Thoracic aorta (tissue), 2 donors: ENCODE measurements at places on chromosomes 12 and 14. TPM values are rescaled to one million over a fixed set of nuclear protein-coding genes. Genes with fewer than 3 reads are reported as not detected.

SSTR1 gene
- total RNA-seq, result 0.85 TPM

DNA sequence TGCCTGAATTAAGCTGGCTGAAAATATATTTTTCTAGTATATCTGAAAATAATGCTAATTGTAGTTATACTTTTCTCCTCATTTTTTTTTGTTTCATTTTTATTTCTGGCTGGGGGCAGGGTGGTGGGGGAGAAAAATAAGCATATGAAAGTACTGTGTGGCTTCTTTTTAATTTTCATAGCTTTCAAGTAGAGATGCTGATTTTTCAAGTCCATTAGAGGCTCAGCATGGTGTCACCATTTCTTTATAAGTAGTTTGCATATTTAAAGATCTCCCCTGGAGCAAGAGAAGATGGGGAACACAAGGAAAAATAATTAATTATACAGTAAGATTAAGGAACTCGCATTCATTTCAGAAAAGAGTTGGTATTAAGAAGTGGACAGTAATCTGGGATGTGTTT, 27.1 kb downstream of the TTC8 start:
- peaks cover 6% of the 10 kb centered on the region for H3K4me1 ChIP-seq
- DNase-seq, result no peak
- H3K27me3 ChIP-seq, result no peaks in the 10 kb centered on the region
- no peak overlapping the region for H3K27ac ChIP-seq
- H3K4me3 ChIP-seq, result no peak overlapping the region
- no peaks in the 10 kb centered on the region for H3K36me3 ChIP-seq

- H3K4me1 ChIP-seq, result no peaks in the 10 kb centered on the region
- no peaks in the 10 kb centered on the region for H3K27me3 ChIP-seq
Observed at GRCh38 chr12:61998791-61999190, 261.4 kb upstream of the USP15 start.

GRCh38 chr12:67674417-67674816, 25.9 kb downstream of the DYRK2 start:
- H3K4me3 ChIP-seq, result no peak overlapping the region
- H3K4me1 ChIP-seq, result peaks cover 11% of the 10 kb centered on the region
- H3K27ac ChIP-seq, result no peak overlapping the region
- no peaks in the 10 kb centered on the region for H3K36me3 ChIP-seq
- DNase-seq, result no peak

DNA sequence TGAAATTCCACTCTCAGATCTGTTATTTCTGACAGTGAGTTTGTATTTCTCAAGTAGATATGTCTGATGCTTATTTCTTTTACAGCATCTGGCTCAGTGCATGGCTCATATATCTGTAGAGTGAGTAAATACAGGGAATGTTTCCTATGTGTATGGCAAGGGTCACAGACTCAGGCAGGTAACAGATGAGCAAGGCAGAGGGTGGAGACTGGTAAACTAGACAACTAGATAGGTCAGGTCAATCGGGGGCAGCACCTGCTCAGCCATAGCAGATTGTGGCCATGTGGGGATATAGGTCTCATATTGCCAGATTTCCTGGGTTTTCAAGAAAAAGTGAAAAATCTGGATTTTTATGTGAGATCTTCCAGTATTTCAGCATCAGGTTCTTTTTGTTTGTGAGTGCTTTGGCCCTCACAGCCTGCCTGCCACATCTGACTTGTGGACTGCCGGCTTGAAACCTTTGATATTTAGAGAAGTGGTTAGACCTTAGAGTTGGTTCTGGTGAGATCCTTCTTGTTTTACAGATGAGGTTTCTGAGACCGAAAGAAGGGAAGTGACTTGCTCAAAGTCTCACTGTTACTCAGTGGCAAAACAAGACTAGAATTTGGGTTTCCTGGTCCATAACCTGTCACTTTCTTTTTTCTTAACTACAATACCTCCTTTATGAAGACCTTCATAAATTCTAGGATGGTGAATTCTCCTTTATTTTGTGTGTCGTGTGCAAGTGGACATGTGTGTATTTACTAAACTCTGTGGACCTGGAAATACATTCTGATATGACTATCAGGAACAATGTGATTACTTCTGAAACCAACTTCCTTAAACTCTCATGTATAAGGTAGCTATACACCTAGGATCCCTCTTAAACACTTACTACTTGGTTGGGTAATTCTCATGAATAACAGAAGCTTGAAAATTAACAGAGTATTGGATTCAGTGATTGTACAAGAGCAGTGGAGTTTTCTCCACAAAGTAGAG, 34.4 kb downstream of the PROX2 start:
- no peaks in the 10 kb centered on the region for H3K4me1 ChIP-seq
- H3K27me3 ChIP-seq, result no peaks in the 10 kb centered on the region
- no peak overlapping the region for H3K27ac ChIP-seq
- no peaks in the 10 kb centered on the region for H3K36me3 ChIP-seq

DNA sequence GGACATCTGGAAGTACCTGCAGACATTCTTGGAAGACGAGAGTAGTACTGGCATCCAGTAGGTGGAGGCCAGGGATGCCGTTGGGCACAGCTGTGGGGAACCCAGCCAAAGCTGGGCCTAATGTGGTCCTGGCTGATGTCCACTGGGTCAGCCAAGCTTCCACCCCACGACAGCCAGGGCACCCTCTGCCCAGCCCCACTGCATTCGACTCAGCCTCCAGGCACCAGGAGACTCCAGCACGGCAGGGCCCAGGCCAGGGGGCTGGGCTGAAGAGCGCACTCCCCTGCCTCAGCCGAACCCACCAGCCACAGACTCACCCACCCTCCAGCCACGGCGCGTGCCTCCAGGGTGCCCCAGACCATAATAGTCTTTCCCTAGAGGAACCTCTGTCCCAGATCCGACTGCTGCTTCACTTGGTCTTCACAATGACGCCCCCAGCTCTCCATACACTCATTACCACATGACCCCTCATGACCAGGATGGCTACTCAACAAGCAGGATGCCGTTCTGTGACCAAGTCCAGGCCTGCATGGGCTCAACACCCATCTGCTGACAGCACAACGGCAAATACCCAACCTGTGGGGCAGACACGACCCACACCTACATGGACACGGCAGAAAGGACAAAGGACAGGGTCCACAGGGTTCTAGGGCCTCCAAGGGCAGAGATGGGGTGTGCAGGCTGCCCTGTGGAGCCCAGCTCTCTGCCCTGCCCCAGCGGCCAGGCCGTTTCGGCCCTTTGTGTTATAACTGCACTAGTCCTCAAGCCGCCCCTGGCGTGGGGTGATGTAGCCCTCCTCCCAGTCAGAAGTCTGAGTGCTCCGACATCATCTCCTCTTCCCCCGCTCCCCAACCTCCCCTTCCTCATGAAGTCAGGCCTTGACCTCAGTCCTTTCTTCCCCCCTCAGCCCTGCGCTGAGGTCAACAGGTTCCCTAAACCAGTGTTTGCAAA, 22.8 kb downstream of the ITPK1 start:
- peaks cover 4% of the 10 kb centered on the region for H3K4me1 ChIP-seq
- H3K36me3 ChIP-seq, result no peaks in the 10 kb centered on the region
- no peaks in the 10 kb centered on the region for H3K27me3 ChIP-seq
- no peak for DNase-seq
- H3K4me3 ChIP-seq, result no peak overlapping the region
- H3K27ac ChIP-seq, result no peak overlapping the region

DNA sequence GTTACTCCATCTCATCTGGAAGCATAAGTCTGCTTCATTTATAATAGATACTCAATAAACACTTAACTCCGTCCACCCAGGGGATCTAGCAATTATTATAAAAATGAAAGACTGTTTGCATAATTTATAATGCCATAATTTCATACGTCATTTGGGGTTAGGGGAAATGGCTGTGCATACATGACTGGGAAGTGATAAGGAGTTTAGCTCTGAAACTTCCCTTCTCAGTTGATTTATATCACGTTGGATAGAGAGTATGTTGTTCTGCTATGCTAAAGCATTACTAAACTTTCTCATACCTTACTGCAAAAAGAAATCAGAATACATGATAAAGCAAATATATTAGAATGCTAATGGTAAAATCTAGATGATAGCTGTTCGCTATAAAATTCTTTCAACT, 90.4 kb upstream of the DYNC1H1 start:
- no peaks in the 10 kb centered on the region for H3K27me3 ChIP-seq
- no peak for DNase-seq

MGAT4C gene
- total RNA-seq, result 0.14 TPM

- no peaks in the 10 kb centered on the region for H3K27me3 ChIP-seq
- no peaks in the 10 kb centered on the region for H3K36me3 ChIP-seq
- H3K27ac ChIP-seq, result peak within 1 kb of the TSS; percentile 67
- H3K4me3 ChIP-seq, result peak within 1 kb of the TSS; percentile 84
- peaks cover 30% of the 10 kb centered on the region for H3K4me1 ChIP-seq
Observed at GRCh38 chr14:91113829-91114078, at the start of gene DGLUCY. Gene DGLUCY, plus strand, starts transcription at chr14:91114073. Its CDS starts 46,222 bp downstream, at chr14:91160295.
